ENCODE measurements at places on chromosomes 1 and 21. TPM values are rescaled to one million over a fixed set of nuclear protein-coding genes. Genes with fewer than 3 reads are reported as not detected.

CAPN9 gene
- total RNA-seq: 0.83 TPM

- no peak for DNase-seq
Observed at GRCh38 chr1:93328809-93329760, 16.6 kb upstream of the DR1 start.

LY9 gene
- not detected for total RNA-seq

GRCh38 chr1:221602830-221603229 lies 139.1 kb downstream of the DUSP10 start:
- no peak for DNase-seq

DNA sequence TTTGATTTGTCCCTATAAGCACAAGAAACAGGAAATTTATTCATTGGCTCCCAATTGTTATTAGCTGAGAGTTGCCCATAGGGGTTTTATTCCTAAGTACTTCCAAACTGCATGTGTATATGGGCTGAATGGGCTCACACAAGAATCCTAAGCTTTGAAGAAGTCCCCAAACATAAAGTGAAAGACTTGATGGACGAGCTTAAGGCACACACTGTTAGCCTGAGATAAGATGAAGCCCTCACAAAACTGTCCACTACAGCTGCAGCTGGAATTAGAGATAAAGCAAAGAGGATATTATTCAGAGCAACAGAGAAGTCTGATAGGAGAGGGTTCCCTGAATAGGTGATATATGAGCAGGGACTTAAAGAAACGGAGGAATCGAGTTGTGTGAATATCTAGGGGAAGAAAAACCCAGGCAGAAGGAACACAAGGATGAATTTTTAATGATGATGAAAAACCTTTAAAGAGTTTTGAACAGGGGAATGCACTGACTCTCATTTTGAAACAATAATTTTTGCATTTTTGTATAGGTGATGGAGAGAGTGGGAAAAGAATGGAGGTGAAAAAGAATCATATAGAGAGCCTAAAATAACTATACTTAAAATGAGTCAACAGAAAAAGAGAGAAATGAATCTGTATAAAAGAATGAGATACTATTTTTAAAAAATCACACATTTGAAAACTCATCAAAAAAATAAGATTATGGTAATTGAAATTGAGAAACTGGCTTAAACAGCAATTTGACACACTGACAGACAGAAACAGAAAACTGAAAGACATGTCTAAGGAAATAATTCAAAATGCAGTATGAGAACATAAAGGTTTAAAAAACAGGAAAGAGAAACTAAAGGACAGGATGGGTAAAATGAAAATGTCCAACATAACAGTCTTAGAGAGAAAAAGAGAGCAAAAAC lies 133.6 kb upstream of the POGK start:
- DNase-seq: no peak

DNA sequence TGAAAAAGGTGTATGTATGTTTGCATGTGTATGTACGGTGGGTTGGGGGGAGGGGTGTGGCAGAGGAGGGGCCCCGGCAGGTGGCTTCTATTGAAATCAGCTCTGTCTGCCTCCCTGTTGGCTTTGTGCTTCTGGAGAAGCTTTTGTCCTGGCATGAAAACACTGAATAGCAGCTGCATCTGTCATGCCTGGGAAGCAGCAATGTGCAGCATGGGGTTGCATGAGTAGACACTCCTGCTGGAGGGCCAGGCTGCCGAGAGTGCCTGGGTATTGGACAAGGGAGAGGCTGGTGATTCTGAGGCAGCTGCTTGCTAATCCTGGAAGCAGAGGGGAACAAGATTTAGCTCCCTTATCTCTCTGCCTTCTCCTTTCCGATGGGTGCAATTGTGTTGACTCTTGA lies 20.5 kb downstream of the MAPKAPK2 start:
- peak; percentile 44 for DNase-seq

DNA sequence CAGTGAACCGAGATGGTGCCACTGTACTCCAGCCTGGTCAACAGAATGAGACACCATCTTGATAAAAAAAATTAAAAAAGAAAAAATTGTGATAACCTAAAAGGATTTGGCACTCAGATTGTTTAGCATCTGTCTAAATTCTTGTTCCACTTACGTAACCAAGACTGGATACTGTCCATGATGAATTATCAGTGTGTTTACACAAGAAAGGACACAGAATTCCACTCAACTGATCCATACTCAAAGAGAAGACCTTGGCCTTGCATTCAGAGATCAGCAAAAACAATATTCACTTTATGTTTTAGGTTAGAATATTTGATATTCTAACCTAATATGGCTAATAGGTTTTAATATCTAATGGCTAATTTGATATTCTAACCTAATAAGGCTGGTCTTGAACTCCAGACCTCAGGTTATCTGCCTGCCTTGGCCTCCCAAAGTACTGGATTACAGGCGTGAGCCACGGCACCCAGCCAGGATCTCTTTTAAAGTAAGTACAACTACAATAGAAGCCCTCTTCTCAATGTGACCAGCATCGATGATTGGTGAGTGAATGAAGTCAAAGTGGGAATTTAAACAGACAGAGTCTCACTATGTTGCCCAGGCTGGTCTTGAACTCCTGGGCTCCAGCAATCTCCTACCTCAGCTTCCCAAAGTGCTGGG lies 43.1 kb upstream of the COX20 start:
- DNase-seq: no peak

GRCh38 chr1:52748119-52748518 lies 21.9 kb downstream of the ZYG11B start:
- DNase-seq: no peak

- DNase-seq: no peak
Observed at GRCh38 chr21:15421947-15422346, 307.8 kb upstream of the USP25 start.

All from Right ventricle myocardium superior (tissue), 1 donor.